ENCODE measurements at places on chromosomes 16 and 17.

GRCh38 chr17:73774852-73775251 is 130.6 kb upstream of the SDK2 start:
- DNase-seq, result no peak

- no peak for DNase-seq
Measured at GRCh38 chr17:29043539-29044145, 701 bp downstream of the PIPOX start.

DNA sequence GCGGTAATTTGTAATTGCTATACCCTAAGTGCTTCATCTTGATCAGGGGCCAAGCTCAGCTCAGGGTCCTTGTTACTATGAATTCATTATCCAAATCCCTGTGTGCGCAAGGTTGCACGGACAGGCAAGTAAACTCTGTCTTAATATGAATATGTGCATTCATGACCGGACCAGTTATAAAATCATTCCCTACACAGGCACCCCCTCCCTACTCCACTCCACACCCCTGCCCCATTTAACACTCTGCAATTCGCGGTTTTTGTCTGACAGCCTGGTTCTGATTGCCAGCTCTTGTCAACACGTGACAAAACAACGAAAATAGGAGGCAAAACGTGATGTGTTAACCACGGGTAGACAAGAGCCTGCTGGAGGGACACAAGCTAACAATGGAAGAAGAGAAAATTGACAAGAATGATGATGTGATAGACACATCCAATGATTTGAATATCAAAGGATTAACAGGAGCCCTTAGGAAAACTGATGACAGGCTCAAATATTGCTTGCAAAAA is 76.5 kb downstream of the CACNG3 start:
- no peak for DNase-seq

DNA sequence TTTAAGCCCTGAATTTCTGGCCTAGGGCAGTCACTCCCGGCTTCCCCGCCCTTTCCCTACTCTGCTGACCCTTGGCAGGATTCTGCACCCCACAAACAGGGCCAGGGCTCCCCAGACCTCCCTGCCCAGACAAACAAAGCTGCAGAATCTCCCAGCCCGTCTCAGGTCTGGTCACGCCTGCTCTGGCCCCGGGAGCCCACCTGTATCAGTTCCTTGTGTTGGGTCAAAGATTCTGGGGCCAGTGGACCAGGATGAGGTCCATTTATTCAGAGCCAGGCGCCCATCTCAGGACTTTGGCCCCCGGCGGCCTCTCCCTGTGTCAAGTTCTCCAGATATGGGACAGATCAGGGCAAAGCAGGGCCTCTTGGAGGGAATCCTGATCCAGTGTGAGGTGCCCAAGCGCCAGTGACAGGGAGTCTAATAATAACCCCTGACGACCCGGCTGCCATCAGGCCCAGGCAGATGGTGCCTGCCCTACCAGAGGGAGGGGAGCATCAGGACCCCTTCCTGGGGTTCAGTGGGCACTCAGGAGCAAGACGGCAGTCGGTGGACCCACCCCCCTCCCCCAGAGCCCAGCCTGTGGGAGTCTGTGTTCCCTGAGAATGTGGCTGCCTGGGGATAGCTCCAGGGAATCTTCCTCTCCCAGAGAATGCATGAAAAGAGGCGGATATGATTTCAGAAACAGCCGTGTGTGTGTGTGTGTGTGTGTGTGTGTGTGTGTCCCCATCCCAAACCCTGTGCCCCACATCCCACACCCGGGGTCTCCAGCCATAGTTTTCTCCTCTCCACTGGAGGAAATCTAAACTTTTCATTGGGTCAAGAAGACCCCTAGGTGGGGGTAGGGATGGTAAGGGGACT is 1.3 kb downstream of the TTYH2 start:
- DNase-seq, result no peak

DNA sequence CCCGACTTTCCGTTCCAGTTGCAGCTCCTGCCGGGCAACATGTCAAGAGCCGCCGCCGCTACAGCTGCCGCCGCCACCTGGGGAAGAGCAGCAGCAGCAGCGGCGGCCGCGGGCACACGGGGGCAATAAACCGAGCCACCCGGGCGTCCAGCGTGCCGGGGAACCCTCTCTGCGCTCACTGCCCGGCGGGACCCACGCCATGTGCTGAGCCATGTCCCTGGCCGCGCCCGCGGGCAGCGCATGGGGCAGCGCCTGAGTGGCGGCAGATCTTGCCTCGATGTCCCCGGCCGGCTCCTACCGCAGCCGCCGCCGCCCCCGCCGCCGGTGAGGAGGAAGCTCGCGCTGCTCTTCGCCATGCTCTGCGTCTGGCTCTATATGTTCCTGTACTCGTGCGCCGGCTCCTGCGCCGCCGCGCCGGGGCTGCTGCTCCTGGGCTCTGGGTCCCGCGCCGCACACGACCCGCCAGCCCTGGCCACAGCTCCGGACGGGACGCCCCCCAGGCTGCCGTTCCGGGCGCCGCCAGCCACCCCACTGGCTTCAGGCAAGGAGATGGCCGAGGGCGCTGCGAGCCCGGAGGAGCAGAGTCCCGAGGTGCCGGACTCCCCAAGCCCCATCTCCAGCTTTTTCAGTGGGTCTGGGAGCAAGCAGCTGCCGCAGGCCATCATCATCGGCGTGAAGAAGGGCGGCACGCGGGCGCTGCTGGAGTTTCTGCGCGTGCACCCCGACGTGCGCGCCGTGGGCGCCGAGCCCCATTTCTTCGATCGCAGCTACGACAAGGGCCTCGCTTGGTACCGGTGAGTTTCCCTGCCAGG is 604 bp downstream of the HS3ST3B1 start:
- peak; percentile 18 for DNase-seq

GRCh38 chr16:79593074-79593531 is 7.4 kb downstream of the MAF start:
- no peak for DNase-seq

DNA sequence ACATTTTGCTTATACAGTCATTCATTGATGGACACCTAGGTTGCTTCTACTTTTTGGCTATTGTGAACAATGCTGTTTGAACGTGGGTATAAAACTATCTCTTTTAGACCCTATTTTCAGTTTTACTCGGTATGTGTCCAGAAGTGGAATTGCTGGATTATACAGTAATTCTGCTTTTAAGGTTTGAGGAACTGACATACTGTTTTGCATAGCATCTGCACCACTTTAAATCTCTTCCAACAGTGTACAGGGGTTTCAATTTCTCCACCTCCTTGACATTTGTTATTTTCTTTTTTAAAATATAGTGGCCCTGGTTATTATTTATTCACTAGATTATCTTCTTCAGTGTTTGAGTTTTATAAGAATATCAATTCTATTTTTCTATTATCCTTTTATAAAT is 116.9 kb downstream of the USP22 start:
- no peak for DNase-seq

DNA sequence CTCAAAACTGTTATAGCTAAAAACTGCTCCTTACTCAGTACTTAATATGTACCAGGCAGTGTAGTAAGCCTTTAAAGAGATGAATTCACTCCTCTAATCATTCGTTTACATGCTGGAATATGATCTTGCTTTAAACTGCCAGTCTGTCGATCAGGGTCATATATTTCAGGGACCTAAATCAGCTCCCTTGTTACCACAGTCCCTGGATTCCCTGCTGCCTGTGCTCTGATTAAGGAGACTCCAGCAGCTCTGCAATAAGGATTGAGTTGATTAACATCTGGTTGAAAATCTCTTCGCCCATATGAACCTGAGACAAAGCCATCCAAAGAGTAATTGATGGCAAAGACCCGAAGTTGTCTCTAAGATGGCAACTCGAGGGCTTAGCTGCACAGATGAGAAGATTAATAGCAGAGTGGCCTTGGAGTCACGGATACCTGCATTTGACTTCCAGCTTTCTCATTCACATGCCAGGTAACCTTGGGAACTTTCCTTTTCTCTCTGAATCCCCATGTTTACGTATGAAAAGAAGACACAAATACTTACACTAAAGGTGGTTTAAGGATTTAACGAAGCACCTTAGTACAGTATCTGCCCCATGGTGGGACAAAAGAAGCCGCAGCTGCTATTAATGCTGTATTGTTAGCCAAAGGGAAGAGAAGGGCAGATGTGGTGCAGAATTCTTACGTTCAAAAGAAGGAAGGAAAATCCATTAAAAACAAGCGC is 68.2 kb downstream of the VAT1L start:
- no peak for DNase-seq

- DNase-seq, result no peak
Measured at GRCh38 chr17:41498276-41498675, 7.1 kb downstream of the KRT13 start.

DNA sequence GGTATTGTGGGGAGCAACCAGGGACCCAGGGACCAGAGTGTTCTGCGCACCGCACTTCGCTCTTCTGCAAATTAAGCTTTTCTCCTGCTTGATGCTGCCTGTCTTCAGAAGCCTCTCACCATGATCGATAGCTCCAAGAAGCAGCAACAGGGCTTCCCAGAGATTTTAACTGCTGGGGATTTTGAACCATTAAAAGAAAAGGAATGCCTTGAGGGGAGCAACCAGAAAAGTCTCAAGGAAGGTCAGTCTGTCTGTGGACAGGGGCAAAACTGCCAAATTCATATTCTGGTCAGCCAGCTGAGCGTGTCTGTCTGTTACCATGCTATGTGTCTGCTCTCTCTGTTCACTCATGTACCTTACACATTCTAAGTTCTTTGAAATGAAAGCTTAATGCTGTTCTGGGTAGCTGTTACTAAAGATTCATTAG is 115.7 kb downstream of the MRTFB start:
- DNase-seq, result no peak

- no peak for DNase-seq
Measured at GRCh38 chr17:9285602-9286427, 264.5 kb downstream of the NTN1 start.

DNA sequence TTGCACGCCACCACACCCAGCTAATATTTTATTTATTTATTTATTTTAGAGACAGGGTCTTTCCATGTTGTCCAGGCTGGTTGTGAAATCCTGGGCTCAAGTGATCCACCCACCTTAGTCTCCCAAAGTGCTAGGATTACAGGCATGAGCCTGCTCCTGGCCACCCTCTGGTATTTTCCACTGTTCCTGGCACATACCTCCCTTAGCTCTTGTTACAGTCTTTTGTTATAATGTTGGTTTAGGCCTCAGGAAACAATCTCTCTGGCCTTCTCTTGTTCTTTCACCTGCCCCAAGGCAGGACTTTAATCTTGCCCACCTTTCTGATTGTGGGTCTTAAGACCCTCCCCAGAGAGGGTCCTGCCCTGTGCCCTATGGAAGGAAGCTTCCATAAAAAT is 3.6 kb upstream of the CYTH1 start:
- no peak for DNase-seq

DNA sequence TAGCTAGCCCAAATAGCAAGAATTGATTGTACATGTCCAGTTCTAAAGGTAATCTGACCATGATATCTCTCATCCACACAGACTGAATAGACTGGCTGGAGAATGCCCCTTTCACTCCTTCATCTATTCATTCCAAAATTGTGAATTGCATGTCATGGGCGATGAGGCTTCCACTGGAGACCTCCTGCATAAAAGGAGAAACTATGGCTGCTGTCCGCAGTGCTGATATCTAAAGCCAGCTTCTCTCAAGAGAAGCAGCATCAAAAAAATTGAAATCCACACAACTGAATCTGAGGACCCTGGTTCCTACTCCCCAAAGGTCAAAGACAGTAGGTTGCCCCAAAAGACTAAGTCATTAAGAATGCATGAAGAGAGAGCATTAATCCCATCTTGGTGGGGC is 7.9 kb upstream of the SCNN1G start:
- DNase-seq, result no peak

DNA sequence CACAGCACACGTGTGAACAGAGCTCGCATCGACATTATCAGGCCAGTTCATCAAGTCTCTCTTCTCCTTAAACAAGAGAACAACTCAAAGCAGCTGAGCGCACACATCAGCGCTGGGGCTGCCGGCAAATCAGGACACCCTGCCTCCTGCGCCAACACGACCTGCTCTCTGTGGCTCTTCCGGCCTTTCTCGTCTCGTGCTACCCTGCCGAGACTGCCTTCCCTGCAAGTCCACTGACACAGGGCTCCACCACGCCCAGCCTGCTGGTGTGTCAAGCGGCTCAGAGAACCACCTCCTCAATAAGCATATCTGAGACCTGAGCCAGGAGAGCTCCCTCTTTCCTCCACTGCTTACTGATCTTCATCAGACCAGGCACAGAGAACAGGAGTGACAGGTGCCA is 96.9 kb downstream of the ZNF778 start:
- DNase-seq, result no peak

GRCh38 chr17:38418693-38419507 is 9.4 kb upstream of the ARHGAP23 start:
- no peak for DNase-seq

GRCh38 chr17:74779948-74780400 is 3.8 kb upstream of the NAT9 start:
- peak; percentile 97 for DNase-seq

DNA sequence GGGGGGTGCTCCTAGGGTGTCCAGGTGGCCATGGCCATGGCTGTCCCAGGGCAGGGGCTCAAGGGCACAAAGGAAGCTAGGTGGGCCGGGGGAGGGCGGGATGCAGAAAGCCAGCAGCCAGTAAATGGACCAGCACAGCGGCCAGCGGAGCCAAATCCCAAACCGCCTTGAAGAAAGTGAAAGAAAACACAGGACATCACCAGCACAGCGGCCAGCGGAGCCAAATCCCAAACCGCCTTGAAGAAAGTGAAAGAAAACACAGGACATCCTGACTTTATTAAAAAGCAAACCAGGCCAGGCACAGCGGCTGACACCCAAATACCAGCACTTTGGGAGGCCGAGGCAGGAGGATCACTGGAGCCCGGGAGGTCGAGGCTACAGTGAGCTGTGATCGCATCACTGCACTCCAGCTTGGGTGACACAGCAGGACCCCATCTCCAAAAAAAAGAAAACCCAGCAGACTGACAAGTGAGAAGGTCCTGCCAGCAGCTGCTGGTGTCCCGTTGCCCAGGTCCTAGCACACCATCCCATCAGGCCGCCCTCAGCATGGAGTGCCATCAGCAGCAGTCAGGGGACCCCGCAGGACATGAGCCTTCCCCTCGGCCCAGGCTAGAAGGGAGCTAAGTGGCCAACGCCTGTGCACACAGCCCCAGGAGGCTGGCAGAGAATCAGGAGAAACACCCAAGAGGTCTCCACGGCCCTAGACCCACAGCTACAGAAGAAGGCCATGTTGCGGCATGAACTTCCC is 17.0 kb downstream of the SLC38A10 start:
- DNase-seq, result no peak

- no peak for DNase-seq
Measured at GRCh38 chr17:77409282-77410161, 268.8 kb downstream of the SEC14L1 start.

Data from T-helper 2 cell (primary cell).